ENCODE measurements at places on chromosomes 5 and 9. TPM values are rescaled to one million over a fixed set of nuclear protein-coding genes. Genes with fewer than 3 reads are reported as not detected.

GRCh38 chr5:10604975-10605374 lies 41.1 kb downstream of the ANKRD33B start:
- DNase-seq: no peak

DNA sequence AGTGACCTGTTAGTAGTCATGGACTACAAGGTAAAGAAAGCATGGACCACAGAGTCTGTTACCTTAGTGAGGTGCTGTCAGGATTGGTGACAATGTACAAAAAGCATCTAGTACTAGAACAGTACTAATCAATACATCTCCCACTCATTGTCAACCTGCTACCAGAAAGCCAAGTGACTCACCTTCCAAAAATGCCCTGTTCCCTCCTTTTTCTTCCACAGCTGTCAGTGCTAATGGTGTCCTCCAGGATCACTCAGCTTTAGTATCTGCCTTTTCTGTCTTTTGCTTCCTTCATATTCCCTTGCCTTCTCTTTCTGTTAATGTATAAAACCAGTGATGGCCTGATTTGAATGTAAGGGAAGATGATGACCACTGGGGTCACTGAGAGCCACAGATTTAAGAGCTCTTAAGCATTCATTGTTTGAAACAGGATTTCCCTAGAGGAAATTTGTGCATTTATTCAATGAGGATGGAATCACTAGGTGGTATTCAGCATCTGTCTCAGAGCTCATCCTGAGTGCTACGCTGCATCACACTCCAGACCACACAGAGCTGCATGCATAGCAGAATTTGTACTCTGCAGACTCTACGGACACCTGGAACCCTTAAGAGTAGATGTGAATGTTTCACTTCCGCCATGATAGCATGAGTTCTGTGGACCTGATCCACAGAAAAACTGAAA lies 71.0 kb downstream of the SV2C start:
- no peak for DNase-seq

ANXA2R gene
- 1.3 TPM for polyA plus RNA-seq

PHF24 gene
- polyA plus RNA-seq: 0.25 TPM

MSX2 gene
- 0.94 TPM for polyA plus RNA-seq
